ENCODE measurements at places on chromosomes 6 and 20.

- no peak for DNase-seq
Observed at GRCh38 chr20:3085571-3086072, 1.1 kb upstream of the AVP start.

- no peak for DNase-seq
Observed at GRCh38 chr6:153814136-153814535, 224.9 kb upstream of the OPRM1 start.

DNA sequence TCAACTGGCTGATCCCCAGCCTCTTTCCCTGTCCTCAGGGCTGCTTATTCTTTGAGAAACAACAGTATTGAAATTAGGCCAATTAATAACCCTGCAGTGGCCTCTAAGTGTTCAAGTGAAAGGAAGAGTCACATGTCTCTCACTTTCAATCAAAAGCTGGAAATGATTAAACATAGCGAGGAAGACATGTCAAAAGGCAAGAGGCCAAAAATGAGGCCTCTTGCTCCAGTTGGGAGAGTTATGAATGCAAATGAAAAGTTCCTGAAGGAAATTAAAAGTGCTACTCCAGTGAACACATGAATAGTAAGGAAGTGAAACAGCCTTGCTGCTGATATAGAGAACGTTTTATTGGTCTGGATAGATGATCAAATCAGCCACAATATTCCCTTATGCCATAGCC, 131.5 kb downstream of the MACROD2 start:
- DNase-seq: no peak

GRCh38 chr6:37731888-37732287, 34.2 kb upstream of the MDGA1 start:
- DNase-seq: no peak

GRCh38 chr6:34021554-34022190, 124.2 kb downstream of the GRM4 start:
- no peak for DNase-seq

GRCh38 chr6:153101461-153101860, 29.6 kb downstream of the RGS17 start:
- no peak for DNase-seq

DNA sequence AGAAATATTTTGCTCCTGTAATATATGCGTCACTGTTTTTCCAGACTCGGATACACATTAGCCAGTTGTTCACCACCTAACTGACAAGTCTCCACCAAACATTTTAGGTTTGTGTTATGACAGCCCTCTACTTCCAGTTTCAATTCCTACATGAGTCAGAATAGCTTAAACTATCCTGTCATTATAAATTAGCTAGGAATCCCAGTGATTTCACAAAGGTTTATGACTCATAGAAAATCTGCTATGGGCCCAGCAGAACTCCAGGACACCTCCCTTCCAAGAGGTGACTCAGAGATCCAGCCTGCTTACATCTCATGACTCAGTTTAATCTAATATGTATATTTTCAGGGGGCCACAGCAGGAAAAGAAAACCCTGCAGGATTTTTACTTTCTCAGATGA, 17.4 kb upstream of the PLCB4 start:
- DNase-seq: peak; percentile 54

DNA sequence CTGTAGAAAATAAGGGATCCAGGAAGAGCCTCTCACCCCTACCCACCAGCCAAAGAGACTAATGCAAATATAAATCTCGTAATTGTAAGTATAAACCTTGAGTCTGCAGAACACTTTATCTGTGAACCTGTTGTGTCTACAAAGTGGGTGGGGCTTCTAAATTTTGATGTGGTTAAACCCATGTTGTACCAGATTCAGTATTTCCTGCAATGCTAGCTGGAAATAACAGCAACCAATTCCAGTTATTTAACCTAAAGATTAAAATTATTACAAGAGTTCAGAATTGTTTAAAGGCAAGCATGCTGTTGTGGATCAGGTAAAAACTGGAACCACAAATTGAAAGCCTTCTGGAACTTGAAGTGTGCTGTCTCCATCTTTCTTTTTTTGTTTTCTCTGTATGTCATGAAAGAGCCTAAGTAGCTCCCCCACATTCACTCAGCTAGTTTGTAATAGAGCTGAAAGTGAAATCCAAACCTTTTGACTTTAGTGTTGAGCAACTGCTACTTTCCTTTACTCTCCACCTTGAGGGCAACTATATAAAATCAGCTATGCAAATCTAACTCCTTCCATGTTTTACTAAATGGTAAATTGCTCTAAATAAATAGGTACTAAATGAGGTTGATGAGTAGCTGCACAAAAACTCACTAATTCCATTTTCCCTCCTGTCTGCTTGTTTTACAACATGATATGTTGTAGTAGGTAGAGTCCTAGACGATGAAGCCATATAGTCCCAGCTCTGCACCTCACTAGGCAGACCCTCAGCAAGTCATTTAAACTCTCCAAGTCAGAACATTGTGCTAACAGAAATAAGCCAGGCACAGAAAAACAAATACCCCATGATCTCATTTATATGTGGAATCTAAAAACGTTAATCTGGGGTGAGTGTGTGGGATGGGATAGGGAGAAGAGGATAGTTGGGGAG, 17.9 kb upstream of the THEMIS start:
- DNase-seq: no peak

DNA sequence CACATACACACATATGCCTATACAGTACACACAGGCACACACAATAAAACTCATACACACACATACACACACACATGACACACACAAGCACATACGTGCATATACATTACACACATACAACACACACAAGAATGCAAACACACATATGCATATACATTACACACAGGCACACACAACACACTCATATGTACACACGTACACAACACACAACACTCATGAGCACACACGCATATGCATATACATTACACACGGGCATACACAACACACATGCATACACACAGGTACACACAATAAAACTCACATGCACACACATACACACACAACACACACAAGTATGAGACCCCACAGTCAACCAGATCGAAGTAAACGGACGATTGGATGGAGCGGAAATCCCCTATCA, 238.2 kb downstream of the ERMARD start:
- no peak for DNase-seq

DNA sequence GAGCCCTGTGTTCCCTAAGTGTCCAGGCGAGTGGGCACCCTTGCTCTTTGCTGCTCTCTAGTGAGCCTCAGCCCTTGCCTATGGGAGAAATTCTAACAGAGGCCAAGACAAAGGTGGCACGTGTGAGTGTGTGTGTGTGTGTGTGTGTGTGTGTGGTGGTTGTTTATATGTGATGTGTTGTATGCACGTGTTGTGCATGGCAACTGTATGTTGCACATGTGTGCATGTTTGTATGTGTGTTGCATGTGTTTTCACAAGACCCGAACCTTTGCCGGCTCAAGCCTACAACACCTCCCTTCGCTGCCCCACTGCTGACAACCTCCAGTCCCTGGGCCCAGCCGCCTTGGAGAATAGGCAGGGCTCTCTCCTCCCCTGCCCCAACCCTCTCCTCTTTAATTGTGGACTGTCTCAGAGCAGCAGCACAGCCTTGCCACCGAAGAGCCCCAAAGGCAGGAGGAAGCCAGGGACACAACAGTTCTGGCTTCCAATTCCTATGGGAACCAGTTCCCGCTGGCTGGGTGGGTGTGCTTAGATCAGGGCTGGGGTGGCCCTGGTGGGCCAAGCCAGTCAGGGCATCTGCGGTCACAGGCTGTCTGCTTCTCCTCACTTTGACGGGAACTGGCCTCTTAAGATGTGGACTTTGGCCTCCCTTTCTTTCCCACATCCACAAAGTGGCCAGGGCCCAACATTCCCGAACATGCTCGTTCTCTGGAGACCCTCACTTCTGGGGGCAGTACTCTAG, 2.7 kb downstream of the KCNK16 start:
- DNase-seq: no peak

GRCh38 chr6:108560463-108561308, at the start of gene FOXO3:
Gene FOXO3 (plus strand): TSS chr6:108560917. CDS start chr6:108561209, 292 bp downstream.
- DNase-seq: no peak

DNA sequence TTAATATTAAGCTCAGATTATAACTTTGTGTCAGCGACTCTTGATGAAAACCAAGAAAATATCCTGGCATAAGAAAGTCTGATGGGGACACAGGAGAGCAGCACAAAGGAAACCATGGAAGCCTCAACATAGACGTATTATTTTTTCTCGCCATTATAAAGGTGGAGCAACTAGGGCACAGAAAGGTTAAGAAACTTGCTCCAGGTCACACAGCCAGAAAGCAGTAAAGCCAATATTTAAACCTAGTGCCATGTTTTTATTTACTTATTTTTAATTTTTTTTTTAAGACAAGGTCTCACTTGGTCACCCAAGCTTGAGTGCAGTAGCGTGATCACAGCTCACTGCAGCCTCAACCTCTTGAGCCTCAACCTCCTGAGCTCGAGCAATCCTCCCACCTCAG, 259.3 kb downstream of the PREX1 start:
- DNase-seq: no peak

DNA sequence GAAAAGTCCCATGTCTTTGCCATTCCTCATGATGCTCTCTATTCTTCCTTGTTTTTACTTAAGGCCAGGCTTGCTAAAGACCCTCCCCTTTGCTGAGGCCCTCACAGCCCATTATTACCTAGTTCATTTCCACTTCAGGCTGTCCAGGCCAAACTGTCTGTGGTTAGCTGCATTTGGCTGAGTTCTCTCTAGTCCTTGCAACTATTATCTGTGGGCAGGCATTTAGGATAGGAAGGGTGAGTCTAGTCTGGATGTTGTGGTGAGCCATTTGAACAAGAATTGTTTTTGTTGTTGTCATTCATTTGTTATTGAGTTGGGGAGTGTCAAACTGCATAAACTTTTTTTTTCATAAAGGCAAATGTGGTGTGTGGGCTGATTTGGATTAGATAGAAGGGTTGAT, 182.4 kb downstream of the CD109 start:
- DNase-seq: no peak

DNA sequence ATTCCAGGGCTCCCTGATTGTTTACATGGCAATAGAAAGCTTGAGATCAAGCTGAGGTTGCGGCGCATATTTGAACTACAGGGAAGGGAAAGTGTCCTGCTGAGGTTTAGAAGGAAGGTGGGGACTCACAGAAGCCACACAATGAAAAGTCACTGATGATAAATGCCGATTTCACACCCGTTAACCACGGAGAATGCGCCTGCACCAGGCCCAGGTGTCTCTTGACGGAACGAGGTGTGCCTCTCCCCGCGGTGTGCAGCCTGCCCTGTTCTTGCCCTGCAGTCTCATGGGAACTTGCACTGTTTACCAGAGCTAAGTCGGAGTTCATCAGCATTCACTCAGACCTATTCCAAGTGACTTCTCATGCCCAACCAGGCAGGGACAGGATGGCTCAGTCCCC, 90.3 kb downstream of the LY86 start:
- no peak for DNase-seq

- no peak for DNase-seq
Observed at GRCh38 chr6:134352786-134353480, 35.0 kb upstream of the SGK1 start.

DNA sequence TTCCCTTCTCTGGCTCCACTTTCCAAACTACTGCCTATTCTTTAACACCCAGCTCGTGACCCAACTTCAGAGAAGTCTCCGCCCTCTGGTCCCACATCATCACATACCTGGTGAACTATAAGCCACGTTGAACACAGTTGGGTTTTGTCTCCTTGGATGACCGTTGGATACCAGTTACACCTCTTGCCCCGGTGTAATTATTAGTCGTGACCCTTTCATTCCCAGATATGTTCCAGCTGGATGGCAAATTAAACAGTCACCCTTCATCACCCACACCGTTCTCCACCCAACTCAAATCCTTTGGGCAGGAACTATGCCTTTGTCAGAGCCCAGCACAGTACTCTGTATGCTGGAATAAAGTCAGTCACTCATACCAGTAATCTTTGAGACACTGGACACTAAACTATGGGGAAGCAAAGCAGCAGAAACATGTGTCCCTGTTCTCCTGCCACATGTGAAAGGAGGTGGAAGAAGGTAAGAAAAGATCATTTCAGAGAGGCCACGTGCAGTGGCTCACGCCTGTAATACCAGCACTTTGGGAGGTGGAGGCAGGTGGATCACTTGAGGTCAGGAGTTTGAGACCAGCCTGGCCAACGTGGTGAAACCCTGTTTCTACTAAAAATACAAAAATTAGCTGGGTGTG, 22.5 kb downstream of the PLAGL2 start:
- no peak for DNase-seq

DNA sequence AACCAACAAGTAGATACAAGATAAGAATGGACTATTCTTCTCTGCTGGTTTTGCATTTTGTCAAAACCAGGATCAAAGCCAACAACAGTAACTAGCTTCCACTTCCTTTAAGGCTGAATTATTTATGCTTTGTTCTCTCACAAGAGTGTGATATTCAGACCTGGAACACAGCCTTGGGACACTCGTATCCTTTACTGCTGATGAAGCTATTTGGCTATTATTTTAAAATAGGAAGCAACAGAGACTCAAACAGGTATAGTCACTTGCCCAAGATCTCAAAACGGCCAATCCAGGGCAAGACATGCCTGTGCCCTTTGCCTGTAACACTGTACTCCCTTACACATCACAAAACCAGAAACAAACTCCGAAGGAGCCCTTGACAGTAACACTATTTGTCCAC, 19.9 kb downstream of the SPTLC3 start:
- no peak for DNase-seq

GRCh38 chr6:46917002-46917545, 4.7 kb downstream of the ADGRF5 start:
- no peak for DNase-seq
